Endothelial cell of umbilical vein (primary cell): ENCODE measurements at places on chromosomes 2 and 18.
A peak's percentile ranks its signal among the peaks of the same experiment; 100 is the strongest.

GRCh38 chr2:16196687-16197503, 256.5 kb downstream of the MYCN start:
- no peaks in the 10 kb centered on the region for H3K36me3 ChIP-seq
- no peaks in the 10 kb centered on the region for H3K4me1 ChIP-seq
- no peaks in the 10 kb centered on the region for H3K27me3 ChIP-seq
- DNase-seq = no peak
- no peak overlapping the region for H3K27ac ChIP-seq

GRCh38 chr2:233079473-233079877, 19.3 kb downstream of the INPP5D start:
- no peak overlapping the region for H3K4me3 ChIP-seq
- H3K27ac ChIP-seq = no peak overlapping the region
- DNase-seq = no peak
- H3K4me1 ChIP-seq = peaks cover 36% of the 10 kb centered on the region
- no peaks in the 10 kb centered on the region for H3K36me3 ChIP-seq
- H3K27me3 ChIP-seq = no peaks in the 10 kb centered on the region

GRCh38 chr18:12777500-12777944, 74.7 kb downstream of the PSMG2 start:
- H3K4me1 ChIP-seq = no peaks in the 10 kb centered on the region
- DNase-seq = no peak
- no peaks in the 10 kb centered on the region for H3K27me3 ChIP-seq
- H3K4me3 ChIP-seq = no peak overlapping the region

DNA sequence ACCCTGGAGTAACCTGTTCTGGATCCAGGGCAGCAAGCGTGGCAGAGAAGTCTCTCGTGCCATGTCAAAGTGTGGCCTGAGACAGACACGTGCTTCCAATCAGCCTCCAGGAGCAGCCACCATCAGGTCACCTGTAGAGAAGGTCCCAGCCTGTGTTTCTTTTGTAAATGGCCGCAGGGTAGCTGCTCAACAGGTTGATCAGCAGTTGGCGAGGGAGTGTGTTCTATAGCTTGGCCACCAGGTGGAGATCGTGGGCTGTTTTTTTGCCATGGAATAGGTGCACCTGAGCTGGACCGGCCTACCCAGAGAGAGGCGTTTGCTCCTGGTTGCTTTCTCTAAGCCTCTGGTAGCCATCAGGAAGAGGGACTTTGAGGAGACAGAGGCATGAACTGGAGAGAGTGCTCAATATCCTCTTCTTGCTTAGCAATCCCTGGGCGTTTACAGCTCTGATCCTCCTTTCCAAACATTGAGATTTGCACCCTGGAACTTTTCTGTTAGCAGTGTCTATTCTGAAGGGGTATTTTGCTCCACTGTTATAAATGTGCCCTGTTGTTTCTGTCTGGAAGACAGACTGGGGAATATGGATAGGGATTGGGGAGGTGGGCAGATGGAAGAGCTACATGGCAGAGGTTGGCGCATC, 34.2 kb upstream of the EN1 start:
- H3K4me1 ChIP-seq = no peaks in the 10 kb centered on the region
- H3K36me3 ChIP-seq = no peaks in the 10 kb centered on the region
- DNase-seq = peak; percentile 41
- H3K4me3 ChIP-seq = no peak overlapping the region
- H3K27me3 ChIP-seq = no peaks in the 10 kb centered on the region

- H3K27ac ChIP-seq = no peak overlapping the region
- H3K36me3 ChIP-seq = no peaks in the 10 kb centered on the region
- H3K4me1 ChIP-seq = no peaks in the 10 kb centered on the region
Observed at GRCh38 chr18:13398631-13399030, 180.1 kb downstream of the LDLRAD4 start.

DNA sequence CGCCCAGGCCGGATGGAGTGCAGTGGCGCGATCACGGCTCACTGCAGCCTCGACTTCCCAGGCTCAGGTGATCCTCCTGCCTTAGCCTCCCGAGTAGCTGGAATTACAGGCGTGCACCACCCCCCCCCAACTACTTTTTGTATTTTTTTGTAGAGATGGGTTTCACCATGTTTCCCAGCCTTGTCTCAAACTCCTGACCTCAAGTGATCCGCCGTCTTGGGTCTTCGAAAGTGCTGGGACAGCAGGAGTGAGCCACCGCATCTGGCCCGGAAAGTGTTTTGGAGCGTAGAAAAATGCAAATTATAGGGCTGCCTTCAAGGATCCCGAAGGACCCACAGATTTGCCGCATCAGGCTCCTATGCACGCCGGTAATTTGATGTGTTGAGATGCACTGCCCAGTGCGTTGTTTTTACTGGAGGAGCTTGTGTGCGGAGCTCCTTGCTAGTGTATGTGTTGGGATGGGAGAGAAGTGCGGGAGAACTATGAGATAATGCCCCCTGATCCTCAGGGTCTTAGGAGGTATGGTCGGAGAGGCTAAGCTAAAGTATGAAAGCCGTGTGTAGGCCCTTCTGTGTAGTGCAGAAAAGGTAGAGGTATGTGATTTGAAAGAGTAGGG, 1.2 kb upstream of the CLASP1 start:
- H3K4me1 ChIP-seq = peaks cover 25% of the 10 kb centered on the region
- no peaks in the 10 kb centered on the region for H3K36me3 ChIP-seq
- DNase-seq = peak; percentile 37
- peak overlapping the region; percentile 79 for H3K4me3 ChIP-seq

- no peaks in the 10 kb centered on the region for H3K27me3 ChIP-seq
- no peak for DNase-seq
- no peaks in the 10 kb centered on the region for H3K4me1 ChIP-seq
- no peak overlapping the region for H3K4me3 ChIP-seq
- no peaks in the 10 kb centered on the region for H3K36me3 ChIP-seq
- H3K27ac ChIP-seq = no peak overlapping the region
Observed at GRCh38 chr18:37930640-37931039, 365.0 kb upstream of the CELF4 start.

- H3K4me3 ChIP-seq = peak overlapping the region; percentile 34
- no peaks in the 10 kb centered on the region for H3K36me3 ChIP-seq
- H3K27ac ChIP-seq = peak overlapping the region; percentile 76
Observed at GRCh38 chr2:109331896-109332848, 203.2 kb downstream of the SH3RF3 start.

DNA sequence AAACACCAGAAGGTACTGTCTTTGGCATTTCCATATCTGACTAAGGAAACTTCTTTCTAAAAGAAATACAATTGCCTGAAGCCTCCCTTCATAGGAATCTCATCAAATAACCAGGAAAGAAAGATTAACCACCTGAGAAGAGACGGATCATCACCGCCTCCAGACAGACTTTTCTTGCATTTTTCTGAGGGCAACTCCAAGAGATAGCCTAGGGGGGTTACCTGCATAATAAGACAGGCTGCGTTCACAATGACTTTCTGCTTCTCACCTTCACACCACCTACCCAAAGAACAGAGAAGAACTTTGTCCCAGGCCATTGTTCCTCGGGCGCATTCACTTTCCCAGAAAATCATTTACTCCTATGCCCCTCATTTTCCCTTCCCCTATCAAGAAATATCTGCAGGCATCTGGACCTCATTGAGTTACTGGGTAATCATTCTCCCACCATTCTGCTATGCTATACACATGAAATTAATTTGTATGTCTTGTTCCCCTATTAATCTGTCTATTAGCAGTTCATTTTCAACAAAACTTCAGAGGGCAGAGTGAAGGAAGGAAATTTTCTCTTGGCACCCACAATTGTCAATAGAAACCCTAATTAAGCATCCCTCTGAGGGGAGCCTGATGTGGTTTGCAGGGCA, 8.3 kb upstream of the POMC start:
- H3K36me3 ChIP-seq = no peaks in the 10 kb centered on the region
- peaks cover 14% of the 10 kb centered on the region for H3K27me3 ChIP-seq
- no peaks in the 10 kb centered on the region for H3K4me1 ChIP-seq
- no peak for DNase-seq
- H3K4me3 ChIP-seq = no peak overlapping the region

GRCh38 chr2:216584112-216584511, 49.1 kb upstream of the IGFBP2 start:
- H3K4me1 ChIP-seq = no peaks in the 10 kb centered on the region
- peaks cover 11% of the 10 kb centered on the region for H3K27me3 ChIP-seq
- no peaks in the 10 kb centered on the region for H3K36me3 ChIP-seq
- H3K27ac ChIP-seq = no peak overlapping the region
- no peak overlapping the region for H3K4me3 ChIP-seq

GRCh38 chr18:8389391-8390340, 219.6 kb upstream of the RAB12 start:
- peaks cover 4% of the 10 kb centered on the region for H3K4me1 ChIP-seq
- no peaks in the 10 kb centered on the region for H3K27me3 ChIP-seq
- no peaks in the 10 kb centered on the region for H3K36me3 ChIP-seq
- no peak overlapping the region for H3K27ac ChIP-seq
- peak; percentile 78 for DNase-seq

DNA sequence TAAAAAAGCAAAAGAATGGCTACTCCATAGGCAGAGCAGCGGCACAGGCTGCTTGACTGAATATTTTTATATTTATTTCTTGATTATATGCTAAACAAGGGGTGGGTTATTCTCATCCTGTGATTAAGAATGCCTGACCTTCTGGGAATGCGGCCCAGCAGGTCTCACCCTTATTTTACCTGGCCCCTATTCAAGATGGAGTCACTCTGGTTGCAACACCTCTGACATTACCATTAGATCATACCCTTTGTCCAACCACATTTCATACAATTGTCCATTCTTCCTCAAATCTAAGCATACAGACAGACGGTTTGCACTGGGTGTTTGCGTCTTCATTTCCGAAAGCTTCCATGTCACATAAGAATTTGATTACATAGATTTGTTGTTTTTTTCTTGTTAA, 168.2 kb downstream of the GALNT1 start:
- H3K27me3 ChIP-seq = no peaks in the 10 kb centered on the region
- H3K4me3 ChIP-seq = no peak overlapping the region
- no peak overlapping the region for H3K27ac ChIP-seq
- no peak for DNase-seq

DNA sequence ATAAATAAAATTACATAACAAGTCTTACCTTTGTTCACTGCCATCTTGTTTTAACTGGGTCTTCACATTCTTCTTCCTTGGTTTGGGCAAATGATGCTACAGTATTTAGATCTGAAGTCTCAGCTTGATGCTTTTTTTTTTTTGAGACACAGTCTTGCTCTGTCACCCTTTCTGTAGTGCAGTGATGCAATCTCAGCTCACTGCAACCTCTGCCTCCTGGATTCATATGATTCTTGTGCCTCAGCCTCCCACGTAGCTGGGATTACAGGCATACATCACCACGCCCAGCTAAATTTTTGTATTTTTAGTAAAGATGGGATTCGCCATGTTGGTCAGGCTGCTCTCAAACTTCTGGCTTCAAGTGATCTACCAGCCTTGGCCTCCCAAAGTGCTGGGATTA, 53.2 kb upstream of the MAT2A start:
- H3K4me3 ChIP-seq = no peak overlapping the region
- H3K27ac ChIP-seq = no peak overlapping the region
- no peaks in the 10 kb centered on the region for H3K27me3 ChIP-seq
- no peak for DNase-seq
- no peaks in the 10 kb centered on the region for H3K4me1 ChIP-seq
- no peaks in the 10 kb centered on the region for H3K36me3 ChIP-seq

GRCh38 chr2:104408266-104408665, 445.6 kb upstream of the POU3F3 start:
- no peaks in the 10 kb centered on the region for H3K27me3 ChIP-seq
- DNase-seq = no peak
- no peak overlapping the region for H3K4me3 ChIP-seq
- no peak overlapping the region for H3K27ac ChIP-seq
- no peaks in the 10 kb centered on the region for H3K4me1 ChIP-seq

GRCh38 chr2:88815282-88815681, 123.8 kb downstream of the RPIA start:
- DNase-seq = no peak
- H3K27me3 ChIP-seq = no peaks in the 10 kb centered on the region
- H3K4me3 ChIP-seq = no peak overlapping the region
- H3K27ac ChIP-seq = no peak overlapping the region

GRCh38 chr18:33946336-33946735, 278.4 kb downstream of the NOL4 start:
- no peaks in the 10 kb centered on the region for H3K36me3 ChIP-seq
- no peak for DNase-seq
- no peak overlapping the region for H3K27ac ChIP-seq
- H3K27me3 ChIP-seq = no peaks in the 10 kb centered on the region
- no peak overlapping the region for H3K4me3 ChIP-seq

DNA sequence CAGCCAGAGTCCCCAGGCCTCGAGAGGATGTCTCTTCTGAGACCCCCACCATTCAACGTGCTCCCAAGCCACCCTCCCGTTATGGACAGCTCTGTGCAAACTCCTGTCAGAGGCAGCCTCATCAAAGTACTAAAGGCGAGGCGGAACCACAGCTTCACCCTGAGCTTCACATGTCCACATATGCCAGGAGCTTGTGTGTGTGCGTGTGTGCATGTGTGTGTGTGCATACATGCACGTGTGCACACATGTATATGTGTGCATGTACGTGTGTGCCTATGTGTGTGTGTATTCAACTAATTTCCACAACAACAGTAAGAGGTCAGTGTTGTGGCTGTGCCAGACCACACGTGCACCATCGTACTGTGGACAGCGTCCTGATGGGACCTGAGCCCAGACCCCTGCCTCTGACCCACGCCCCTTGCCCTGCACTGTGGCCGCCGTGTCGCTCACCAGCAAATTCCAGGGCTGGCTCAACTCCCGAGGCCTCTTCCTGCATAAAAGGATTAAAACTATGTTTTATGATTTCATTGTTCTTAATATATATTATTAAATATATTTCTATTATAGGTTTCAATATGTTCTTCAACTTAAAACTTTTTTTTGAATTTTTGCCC, 444.8 kb downstream of the EIPR1 start:
- no peak overlapping the region for H3K27ac ChIP-seq
- no peaks in the 10 kb centered on the region for H3K36me3 ChIP-seq
- no peak for DNase-seq
- H3K27me3 ChIP-seq = no peaks in the 10 kb centered on the region
- H3K4me1 ChIP-seq = no peaks in the 10 kb centered on the region
- H3K4me3 ChIP-seq = no peak overlapping the region

GRCh38 chr2:228860601-228861285, 410.3 kb downstream of the PID1 start:
- no peaks in the 10 kb centered on the region for H3K36me3 ChIP-seq
- H3K4me3 ChIP-seq = no peak overlapping the region
- no peak overlapping the region for H3K27ac ChIP-seq
- no peaks in the 10 kb centered on the region for H3K27me3 ChIP-seq
- H3K4me1 ChIP-seq = no peaks in the 10 kb centered on the region

GRCh38 chr2:42001711-42002201, 46.1 kb upstream of the PKDCC start:
- H3K4me1 ChIP-seq = no peaks in the 10 kb centered on the region
- no peaks in the 10 kb centered on the region for H3K36me3 ChIP-seq
- H3K4me3 ChIP-seq = no peak overlapping the region
- H3K27me3 ChIP-seq = peaks cover 6% of the 10 kb centered on the region
